Stimulated activated CD8-positive, alpha-beta memory T cell treated with anti-CD3 and anti-CD28 coated beads, Interleukin-15, amount 100 ng/mL, for 48 hours (primary cell): ENCODE measurements at places on chromosomes 5 and 9.

DNA sequence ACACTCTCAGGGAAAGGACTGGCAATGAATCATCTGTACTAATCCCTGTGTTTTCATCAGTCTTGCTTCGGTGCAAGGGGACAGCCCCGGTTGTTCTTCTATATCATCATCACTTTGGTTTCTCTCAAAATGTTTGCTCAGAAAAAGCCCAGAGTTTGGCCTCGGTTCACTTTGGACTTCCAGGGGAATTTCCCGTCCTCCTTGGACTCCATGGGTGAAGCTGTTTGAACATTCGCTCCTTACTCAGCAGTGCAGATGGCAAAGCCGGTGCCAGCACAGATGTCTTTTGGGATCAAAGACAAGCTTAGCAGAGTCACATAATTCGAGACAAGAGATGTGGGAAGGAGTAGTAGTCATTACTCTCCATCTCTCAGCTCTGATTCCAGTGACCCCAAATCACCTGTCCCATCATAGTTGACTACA lies 69.8 kb upstream of the TNFSF8 start:
- no peak for DNase-seq

- no peak for DNase-seq
Measured at GRCh38 chr5:172583931-172584511, 57.0 kb upstream of the NEURL1B start.

DNA sequence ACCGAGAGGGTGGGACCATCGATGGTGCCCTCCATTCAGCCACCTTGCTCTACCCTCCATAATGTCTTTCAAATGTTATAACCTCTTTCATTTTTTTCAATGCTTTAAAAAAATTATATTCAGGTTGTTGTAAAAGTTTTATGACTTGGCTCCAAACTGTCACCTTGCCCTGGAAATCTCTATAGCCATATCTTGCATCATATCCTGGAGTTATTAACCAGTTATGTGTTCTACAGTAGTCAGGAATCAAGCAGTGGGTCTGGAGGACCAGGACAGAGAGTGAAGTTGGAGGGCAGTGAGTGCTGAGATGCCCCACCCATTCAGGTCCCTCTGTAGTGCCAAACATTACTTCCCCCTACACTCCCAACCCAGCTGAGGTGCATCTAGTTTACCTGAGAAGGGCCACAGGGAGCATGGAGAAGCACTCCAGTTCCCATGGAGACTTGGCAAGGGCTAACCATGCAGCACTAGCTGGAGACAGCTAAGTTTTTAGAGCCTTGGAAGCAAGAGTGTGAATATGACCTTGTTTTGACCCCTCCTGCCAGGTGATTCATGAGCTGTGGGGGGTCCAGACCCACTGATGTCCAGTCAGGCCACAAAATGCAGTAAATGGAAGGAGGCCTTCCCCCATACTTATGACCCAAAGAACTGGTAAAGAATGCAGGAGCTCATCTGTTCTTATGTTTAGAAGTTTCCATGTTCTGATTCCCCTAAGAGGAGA lies 5.5 kb downstream of the IFNA8 start:
- DNase-seq: no peak

GRCh38 chr9:104808035-104808614 lies 44.2 kb downstream of the NIPSNAP3B start:
- DNase-seq: no peak

GRCh38 chr9:128714586-128715435 lies 9.1 kb downstream of the ZDHHC12 start:
- DNase-seq: no peak

DNA sequence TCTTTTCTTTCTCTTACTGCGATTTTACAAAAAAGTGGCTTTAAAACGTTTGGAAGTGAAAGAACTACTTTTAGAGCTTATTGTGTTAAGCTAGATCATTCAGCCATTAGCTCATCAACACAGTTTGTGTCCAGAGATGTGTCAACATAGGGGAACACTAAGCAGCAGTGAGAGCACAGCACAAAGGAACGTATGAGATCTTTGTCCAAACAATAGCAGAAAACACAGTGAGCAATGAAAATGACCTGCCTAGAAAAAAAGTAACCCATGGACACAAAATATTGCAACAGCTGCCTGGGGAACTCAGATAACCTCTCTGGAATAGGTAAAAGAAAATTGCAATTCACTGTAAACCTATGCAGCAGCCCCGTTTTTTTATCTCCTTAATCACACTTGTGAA lies 372.5 kb downstream of the ARHGEF28 start:
- DNase-seq: no peak

DNA sequence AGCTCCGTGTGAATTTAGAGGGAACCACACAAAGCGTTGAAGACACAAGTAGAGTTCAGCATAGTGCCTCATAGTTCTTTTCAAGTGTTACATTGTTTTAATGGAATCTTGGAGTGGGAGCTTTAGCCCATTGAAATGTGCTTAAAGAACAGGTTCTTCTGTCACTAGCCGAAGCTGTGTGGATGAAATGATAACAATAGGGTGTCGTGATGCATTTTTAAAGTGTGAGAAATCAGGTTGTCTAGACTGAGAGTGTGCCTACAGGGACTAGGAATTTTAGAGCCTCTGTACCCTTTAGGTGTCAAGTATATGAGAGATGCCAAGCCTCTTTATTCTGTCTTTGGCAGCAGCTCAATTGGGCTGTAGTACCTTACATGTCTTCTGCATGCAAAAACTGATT lies 83.0 kb downstream of the NDUFS4 start:
- DNase-seq: no peak

GRCh38 chr9:38362852-38363588 lies 29.5 kb upstream of the ALDH1B1 start:
- no peak for DNase-seq

- no peak for DNase-seq
Measured at GRCh38 chr5:16863469-16863946, 72.6 kb downstream of the MYO10 start.

- no peak for DNase-seq
Measured at GRCh38 chr9:118993965-118994364, 375.3 kb downstream of the BRINP1 start.

GRCh38 chr9:38439291-38439915 lies 15.1 kb upstream of the IGFBPL1 start:
- no peak for DNase-seq

GRCh38 chr5:130874861-130875417 lies 290.1 kb downstream of the HINT1 start:
- no peak for DNase-seq

GRCh38 chr5:127934791-127935256 lies 148.7 kb upstream of the SLC12A2 start:
- DNase-seq: no peak

DNA sequence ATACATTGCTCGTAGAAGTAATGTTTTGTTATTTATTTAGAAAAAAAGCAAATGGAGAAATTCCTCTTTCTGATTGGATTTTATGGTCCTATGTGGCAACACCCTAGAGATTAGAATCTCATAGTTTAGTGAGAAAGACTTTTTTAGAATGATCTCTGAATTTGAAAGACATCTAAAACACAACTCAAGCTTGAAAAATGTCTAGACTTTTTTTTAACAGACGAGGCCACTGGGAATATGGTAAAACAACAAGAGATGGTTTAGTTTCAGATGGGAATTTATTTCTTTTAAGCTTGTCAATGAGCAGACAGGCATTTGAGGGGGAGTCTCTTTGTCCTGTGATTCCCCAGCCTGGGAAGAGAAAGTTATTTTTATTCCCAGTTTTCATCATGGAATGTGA lies 122.1 kb downstream of the NTRK2 start:
- no peak for DNase-seq

DNA sequence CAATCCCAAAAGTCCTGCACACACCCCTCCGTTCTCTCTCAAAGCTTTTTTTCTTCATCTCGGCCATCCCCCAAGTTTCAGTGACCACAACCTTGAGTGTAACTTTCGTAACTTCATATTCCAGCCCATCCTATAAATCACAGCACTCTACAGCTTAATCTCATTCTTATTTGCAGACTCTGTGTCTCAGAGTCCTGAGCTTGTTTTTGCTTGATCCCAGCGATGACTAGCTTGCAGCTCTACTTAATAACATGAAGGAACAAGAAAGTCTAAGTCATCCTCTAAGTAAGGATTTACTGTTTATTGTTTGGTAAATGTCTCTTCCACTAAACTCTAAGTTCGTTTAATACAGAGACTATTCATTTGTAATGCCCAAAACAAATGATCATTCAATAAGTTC lies 2.6 kb upstream of the SPDL1 start:
- DNase-seq: no peak

- DNase-seq: no peak
Measured at GRCh38 chr5:165209101-165209727, 1703.8 kb downstream of the MAT2B start.

GRCh38 chr9:21141427-21141882 lies at the start of gene IFNW1:
Gene IFNW1 (minus strand): TSS chr9:21141832. CDS start chr9:21141570, 262 bp downstream.
- no peak for DNase-seq

GRCh38 chr5:7329712-7330111 lies 66.2 kb upstream of the ADCY2 start:
- no peak for DNase-seq

- DNase-seq: no peak
Measured at GRCh38 chr5:131945551-131946168, at the start of gene MEIKIN. Gene MEIKIN (minus strand): TSS chr5:131945663. CDS start chr5:131945505, 158 bp downstream.

DNA sequence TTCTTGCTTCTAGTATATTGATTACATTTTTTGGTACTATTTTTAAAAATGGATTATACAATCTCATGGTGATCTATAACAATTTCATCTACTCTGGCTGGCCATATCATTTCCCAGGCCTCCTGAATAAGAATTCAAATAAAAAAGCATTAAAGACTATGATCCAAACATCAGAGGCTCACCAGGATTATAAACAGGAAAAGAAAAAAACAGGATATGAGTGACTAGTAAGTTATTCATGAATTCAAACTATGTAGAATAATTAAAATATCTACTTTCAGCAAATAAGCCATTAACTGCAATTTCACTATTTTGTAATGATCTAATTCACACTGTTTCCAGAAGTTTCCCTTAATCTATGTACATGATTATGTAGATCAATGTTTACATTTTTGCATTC lies 293.1 kb upstream of the CDH6 start:
- DNase-seq: no peak

DNA sequence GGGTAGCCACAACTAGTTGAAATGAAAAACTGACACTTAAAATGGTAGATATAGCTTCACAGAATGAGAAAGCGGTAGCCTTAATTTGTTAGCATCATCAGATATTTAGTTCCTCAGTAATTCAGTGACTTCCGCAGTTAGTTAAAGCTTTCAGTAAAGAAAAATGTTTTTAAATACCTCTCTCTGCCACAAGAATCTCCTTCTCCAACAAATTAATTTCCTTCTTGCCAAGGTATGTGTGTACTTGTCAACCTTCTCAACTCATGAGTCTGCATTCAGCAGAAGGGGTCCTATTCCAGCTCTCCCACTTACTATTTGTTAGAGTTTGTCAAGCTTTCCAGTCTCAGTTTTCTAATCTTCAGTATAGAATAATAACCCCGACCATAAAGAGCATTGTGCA lies 26.3 kb upstream of the ERAP1 start:
- DNase-seq: no peak

GRCh38 chr9:80664327-80665210 lies 1024.8 kb downstream of the TLE1 start:
- no peak for DNase-seq

DNA sequence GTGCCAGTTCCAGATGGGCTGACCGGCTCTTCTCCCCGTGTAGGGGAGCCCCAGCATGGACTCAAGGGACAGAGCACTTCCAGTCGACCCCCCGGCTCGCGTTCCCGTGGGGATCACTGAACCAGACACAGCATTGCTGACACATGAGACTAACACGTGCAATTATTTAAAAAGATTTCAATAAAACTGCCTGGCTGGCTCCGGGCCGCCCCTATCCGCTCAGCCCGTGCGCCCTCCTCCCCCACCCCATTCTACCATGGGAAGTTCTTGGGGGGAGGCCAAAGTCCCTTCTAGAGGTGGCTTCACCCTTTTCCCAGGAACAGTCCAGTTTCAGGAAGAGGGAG lies 4.7 kb downstream of the TESK1 start:
- no peak for DNase-seq

DNA sequence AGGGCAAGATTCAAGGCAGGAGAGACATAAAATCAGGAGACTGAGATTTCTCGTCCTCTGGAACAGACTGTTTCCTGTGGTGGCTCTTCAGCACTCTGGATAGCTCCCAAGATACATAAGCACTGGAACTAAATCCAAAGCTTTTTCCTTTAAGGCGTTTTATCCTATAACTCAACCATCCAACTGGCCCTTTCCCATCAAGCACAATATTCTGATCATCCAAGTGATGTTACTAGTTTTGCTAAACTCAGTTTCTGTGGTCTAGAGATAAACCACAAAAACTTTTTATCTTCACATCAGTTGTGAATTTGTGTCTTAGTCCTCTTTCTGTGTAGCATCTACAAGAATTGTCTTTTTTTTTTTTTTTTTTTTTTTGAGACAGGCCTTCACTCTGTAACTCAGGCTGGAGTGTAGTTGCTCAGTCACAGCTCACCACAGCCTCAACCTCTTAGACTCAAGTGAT lies 299.4 kb downstream of the COX7C start:
- no peak for DNase-seq

DNA sequence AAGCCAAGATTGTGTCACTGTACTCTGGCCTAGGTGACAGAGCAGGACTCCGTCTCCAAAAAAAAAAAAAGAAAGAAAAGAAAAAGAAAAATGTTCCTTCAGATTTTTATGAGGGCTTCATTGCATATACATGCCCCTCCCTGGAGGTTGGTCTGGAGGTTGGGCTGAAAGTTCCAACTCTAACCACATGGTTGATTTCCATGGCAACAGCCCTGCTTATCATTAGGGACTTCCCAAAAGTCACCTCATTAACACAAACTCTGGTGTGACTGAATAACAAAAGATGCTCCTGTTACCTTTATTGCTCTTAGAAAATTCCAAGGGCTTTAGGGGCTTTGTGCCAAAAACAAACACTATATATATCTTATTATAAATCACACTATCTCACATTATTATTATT lies 113.8 kb downstream of the TMC1 start:
- no peak for DNase-seq

DNA sequence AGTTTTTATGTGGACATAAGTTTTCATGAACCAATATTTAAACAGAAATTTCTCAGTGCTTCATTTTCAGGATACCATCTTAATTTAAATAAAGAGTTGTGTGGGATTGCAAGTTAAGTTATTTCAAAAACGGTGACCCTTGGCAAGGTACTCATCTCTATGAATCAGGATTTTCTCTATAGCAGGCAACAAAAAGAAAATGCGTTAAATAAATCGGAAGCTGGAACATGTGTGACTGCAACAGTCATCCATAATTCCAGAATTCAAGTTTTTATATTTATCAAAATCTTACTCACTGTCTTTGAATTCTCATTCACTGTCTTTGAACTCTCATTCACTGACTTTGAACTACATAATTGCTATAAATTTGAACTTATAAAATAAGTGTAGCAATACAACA lies 5.8 kb upstream of the RECK start:
- no peak for DNase-seq
